M059J (cell line): ENCODE measurements at places on chromosomes 4 and X.

- no peak for DNase-seq
Measured at GRCh38 chr4:22192084-22192511, 243.5 kb upstream of the KCNIP4 start.

GRCh38 chr4:185405296-185405999, 8.8 kb downstream of the ANKRD37 start:
- DNase-seq, result no peak

DNA sequence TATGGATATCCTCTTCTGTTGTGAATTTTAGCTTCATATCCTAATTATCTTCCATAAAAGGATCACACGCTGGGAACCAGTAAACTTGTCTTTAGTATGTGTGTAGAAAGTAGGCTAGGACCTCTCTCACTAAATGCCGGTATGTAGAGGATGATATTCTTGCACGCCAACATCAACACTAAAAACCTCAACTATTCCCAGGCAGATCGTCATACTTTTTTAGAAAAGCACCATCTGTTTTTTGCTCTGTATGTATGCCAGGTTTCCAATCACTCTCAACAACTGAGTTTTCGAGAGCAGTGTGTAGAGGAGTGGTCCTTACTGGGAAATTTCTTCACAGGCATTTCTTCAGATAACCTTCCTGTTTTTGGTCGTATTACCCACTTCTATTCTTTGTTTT, 283.6 kb downstream of the GALNTL6 start:
- DNase-seq, result no peak

DNA sequence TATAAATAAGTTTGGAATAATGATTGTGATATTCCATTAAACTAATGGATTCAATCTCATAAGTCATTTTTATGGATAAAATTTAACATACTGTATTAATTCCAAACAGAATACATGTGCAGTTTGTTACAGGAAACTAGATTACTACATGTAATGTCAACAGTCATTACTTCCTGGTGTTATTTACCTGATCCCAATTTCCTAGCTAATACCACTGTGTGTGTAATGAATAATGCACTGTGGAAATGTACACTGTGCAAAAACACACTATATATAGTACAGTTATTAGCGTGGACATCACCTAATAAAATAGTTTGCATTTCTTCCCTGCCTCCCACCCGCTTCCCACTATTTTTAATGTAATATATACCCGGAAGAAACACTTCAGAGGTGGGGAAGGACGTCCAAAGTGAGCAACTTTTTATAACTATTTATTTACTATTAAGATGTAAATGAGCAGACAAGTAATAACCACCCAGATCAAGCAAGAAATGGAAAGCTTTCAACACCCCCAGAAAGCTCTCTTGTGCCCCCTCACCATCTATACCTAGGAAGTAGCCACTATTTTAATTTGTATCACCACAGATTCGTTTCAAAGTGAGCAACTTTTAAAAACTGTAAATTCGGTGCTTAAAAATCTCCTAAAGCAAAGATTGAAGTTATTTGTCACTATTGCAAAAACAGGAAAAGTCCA, 219.1 kb downstream of the THOC2 start:
- no peak for DNase-seq

DNA sequence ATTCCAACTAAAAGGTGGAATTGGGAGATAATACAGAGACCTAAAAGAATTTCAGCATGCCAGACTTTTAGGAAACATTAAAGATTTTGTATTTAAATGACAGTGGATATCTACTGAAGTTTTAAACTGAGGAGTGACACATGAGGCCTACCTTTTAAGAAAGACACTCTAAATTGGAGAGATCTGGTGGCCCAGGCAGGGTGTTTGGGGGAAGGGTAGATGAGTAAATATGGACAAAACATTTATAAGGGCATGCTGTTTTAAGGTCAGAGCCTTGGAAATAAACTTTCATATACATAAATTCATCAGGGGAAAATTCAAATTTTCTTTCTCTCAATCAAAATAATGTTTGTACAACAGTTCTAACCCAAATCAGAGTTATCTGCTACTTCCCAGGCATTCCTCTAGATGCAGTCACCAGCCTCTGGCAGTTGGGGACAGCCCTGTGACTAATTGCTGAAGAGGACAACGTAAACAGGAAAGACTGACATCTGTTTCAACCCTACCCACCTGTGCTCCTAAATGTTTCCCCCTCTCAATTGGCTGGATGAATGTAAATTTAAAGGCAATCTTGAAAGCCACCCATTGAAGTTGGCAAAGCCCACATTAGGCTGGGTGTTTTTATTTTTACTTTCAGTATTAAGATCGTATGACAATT, 1646.9 kb upstream of the ADGRL3 start:
- DNase-seq, result peak; percentile 44

- DNase-seq, result no peak
Measured at GRCh38 chrX:443536-444210, 57.0 kb upstream of the PPP2R3B start.

DNA sequence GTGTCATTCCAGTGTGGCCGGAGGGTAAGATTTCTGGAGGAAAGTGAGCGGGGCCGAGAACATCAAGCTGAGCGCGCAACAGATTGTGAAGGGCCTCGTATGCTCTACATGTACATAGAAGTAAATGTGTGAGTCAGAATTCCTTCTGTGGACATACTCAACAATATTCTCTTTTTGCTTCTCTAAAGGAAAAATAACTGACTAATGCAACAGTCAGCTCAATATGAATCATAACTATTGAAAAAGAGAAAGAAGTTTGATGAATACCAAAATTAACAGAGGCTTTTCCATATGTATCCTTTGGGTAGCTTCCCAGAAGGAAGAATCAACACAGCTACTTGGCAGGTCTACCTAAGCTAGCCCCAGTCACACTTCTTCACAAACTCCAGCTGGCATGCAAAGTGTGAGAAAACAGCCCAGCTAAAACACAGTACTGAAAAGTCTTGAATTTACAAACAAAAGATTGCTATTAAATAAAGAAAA, 87.5 kb upstream of the ZFP42 start:
- DNase-seq, result peak; percentile 56

GRCh38 chr4:104859601-104860237, 287.0 kb upstream of the TET2 start:
- no peak for DNase-seq

- no peak for DNase-seq
Measured at GRCh38 chr4:127145006-127145540, 487.7 kb upstream of the INTU start.

DNA sequence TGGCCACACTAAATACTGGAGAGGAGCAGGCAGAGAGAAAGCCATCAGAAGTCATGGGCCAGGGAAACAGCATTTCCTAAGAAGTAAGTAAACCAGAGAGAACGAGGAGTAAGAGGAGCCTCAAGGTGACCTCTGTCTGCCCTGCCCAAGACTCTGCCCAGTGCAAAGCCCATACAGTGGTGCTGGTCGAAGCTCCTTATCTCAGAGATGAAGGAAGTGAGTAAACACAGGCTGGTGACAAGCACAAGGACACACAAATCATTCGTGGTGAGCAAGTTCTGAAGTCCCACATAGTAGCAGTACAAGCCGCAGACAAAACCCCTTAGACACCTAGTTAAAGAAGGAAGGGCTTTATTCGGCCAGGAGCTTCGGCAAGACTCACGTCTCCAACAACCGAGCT, 62.7 kb downstream of the DCTD start:
- DNase-seq, result no peak

DNA sequence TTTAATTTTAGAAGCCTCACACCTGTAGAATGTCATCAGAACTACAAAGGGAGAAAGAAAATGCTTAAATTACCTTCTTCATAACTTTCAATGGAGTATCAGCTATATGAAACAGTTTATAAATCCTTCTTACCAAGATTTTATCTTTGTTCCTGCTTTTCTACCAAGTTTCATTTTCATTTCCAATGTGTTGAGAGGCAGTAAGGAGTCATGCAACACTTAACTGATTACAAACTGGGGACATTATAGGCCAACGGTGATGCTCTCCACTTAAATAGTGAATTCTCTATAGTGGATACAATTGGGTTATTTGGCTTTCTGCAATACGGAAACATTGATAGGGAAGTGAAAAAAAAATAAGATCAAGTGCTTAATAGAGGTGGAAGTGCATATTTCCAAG, 145.2 kb upstream of the FTHL17 start:
- no peak for DNase-seq

DNA sequence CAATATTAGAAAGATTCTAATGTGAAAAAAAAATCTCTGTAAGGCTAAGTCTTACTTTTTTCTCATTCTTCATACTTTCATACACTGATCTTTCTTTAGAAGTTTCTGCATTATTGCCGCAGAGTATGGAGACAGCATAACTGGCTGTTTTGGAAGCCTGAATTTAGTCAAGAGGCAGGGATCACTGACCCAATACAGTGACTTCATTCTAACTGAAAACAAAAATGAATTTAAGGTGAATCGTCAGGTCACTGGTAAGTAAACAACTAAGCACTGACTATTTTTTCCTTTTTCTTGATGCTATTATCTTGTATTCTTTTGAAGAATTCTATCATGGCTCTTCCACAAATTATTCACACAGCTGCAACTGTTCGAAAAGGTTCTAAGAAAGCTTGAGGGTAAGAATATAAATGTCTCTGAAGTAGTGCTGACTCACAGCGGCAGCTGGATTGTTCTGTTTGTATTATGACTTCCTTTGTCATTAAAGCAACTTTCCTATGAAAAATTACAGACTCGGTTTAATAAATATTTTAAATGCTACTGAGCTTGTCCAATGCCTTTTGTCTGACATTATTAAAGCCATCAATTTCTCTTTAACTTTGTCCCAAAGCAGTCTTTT, 609.3 kb downstream of the FSTL5 start:
- DNase-seq, result peak; percentile 58

GRCh38 chr4:163485589-163485988, 8.9 kb upstream of the TMA16 start:
- no peak for DNase-seq

- no peak for DNase-seq
Measured at GRCh38 chr4:36183665-36184393, 60.5 kb downstream of the ARAP2 start.

GRCh38 chrX:3485727-3486126, 139.3 kb upstream of the MXRA5 start:
- DNase-seq, result no peak

DNA sequence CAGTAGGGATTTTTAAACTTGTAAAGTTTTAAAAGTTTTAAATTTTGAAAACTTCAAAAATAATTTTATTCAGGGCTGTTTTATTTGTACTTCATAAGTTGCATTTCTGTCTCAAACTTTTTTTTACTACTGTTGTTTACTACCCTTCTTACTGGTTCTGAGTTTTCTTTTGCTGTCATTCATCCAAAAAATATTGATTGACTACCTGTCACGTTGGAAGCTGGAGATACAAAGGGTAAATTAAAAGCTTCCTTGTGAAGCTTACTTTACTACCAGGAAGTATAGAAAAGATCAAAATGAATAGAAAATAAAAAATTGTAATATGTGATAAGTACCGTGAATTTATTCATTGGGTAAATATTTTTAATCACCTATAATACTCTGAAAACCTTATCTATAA, 49.4 kb upstream of the MCUB start:
- no peak for DNase-seq

DNA sequence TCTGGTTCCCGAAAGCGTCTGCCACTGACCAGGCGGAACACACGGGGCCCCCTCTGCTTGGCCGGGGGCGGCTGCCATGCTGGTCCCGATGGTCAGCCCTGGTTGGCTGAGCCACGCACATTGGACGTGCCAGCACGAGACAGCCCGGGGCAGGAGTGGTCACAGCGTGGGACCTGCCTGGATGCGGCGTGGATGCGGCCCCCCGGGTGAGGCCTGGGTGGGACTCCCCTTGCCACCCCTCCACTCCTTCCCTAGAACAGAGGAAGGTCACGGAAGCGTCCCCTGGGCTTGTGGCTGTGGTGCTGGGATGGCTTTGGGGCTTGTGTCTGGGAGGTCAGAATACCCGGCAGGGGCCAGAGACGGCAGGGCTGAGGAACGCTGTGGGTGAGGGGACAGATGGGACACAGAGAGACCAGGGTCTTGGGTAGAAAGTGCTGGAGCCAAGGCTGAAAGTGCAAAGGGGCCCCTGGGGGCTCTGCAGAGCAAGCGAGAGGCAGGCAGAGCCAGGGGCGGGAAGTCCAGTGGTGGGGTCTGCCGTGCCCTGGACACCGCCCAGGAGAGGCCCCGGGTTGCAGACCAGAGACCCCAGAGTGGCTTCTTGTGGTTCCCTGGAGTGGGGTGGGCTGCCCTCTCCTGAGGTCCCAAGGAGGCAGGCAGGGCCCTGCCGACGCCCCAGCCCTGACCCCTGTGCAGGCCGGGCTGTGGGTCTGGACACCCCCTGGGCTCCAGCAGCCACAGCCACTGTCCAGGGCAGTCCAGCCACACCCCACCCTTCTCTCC, 8.6 kb upstream of the CPLX1 start:
- no peak for DNase-seq

GRCh38 chrX:16958356-16958755, 11.9 kb downstream of the REPS2 start:
- no peak for DNase-seq

- no peak for DNase-seq
Measured at GRCh38 chr4:40954088-40954668, 204.4 kb downstream of the NSUN7 start.

GRCh38 chrX:347351-348117, 28.9 kb upstream of the GTPBP6 start:
- DNase-seq, result no peak

- DNase-seq, result peak; percentile 22
Measured at GRCh38 chr4:109434007-109434971, 674 bp downstream of the SEC24B start.

DNA sequence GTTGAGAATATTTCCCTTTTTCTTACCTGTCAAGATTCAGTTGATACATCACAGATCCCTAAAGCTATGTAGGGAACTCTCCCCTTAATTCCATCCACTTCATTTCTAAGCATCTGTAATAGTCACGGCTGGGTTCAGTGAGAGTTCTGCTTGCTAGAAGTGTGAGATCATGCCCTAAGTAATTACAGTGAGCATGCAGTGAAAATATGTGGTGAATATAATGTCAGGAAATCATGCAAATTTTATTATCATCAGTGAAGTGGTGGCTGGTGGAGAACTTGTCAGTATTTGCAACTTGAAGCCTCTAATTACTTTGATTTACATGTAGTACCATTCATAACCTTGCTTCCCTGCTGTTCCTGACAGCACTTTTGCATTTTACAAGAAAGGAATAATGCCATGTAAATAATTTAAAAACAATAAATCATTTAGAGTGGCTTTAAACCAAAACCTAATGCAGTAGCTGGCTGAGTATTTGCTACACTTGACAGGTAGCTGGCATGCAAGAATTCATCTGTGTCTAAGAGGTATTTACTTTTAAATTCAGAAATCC, 28.3 kb upstream of the CFAP299 start:
- DNase-seq, result peak; percentile 64

GRCh38 chrX:13697455-13697854, 8.5 kb downstream of the RAB9A start:
- no peak for DNase-seq

- peak; percentile 81 for DNase-seq
Measured at GRCh38 chr4:142396279-142396678, 449.8 kb downstream of the INPP4B start.

- no peak for DNase-seq
Measured at GRCh38 chrX:108347800-108348199, 90.4 kb downstream of the COL4A6 start.
